Left cardiac atrium (tissue), 4 donors: ENCODE measurements at places on chromosomes 16 and 17. TPM values are rescaled to one million over a fixed set of nuclear protein-coding genes. Genes with fewer than 3 reads are reported as not detected.

Gene TBC1D3H
- 0.32 TPM for total RNA-seq

Gene CAPNS2
- total RNA-seq, result 0.24 TPM

Gene SP6
- 0.24 TPM for total RNA-seq

Gene ARHGAP23
- 91.9 TPM for total RNA-seq

Gene C16orf54
- total RNA-seq, result 1.7 TPM

Gene ACAP1
- 20.4 TPM for total RNA-seq

- no peak for DNase-seq
Observed at GRCh38 chr17:62051053-62051452, 14.0 kb downstream of the MED13 start.

DNA sequence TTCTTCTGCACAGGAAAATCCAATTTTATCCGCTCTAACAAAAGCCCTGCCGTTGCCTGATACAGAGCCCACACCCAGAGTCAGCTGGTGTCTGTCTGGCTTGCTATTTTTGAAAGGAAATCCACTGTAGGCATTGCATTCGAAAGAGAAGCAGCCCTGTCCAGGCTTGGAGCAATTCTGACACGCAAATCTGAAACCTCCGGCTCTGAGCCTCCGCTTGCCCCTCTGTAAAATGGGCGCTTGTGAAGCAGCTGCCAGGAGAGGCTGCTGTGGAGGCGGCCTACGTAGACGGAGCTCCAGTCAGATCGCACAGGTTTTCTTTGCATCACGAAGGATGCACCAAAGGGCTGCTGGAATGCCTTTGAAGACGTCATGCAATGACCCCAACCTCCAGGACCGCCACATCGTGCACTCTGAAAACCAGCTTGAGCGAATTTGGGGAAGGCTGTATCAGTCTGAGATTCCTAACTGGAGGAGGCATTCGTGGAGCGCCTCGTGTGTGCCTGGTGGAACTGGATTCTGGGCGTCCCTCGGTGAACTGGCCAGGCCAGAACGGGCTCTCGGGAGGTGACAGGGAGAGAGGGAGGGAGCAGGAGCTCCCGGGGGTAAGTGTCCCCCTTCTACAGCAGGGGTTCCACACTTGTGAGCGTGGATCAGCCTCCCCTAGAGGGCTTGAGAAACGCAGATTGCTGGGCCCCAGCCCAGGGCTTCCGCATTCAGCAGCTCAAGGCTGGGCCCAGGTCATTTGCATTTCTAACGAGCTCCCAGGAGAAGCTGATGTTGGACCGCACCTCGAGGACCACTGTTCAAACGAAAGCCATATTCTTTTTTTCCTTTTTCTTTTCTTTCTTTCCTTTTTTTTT lies 215.5 kb downstream of the MRTFB start:
- no peak for DNase-seq

- no peak for DNase-seq
Observed at GRCh38 chr17:19457830-19458271, 46.8 kb downstream of the RNF112 start.

DNA sequence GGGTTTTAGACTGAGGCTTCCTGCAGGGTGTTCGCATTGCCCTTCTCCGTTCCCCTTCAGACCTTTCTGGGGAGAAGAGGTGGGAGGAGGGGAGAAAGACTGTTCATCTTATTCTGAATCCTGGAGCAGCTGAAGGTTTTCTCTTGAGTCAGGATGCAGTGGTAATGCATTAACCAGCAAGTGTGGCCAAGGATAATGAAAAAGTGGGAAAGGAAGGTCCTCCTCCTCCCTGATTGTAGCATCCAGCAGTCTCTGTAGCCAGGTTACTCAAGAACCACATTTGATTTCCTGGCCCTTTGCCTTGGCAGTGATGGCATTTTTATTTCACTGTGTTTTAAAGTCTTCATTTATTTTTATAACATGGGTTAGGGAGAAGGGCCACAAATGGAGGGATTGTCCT lies 59.1 kb downstream of the CYLD start:
- no peak for DNase-seq

DNA sequence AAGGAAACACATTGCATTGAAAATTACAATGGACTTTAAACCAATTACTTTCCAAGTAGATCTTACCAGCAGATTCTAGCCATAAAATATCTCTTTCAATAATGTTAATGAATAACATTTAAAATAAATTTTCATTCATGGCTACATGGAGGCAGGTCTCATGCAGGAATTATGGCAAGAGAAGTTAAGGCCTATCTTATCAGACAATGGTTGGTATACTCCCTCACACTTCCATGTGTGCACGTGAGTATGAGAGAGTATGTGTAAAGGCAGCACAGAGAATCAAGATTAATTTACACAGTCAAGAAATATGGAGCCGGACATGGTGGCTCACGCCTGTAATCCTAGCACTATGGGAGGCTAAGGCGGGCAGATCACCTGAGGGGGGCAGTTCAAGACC lies 76.5 kb downstream of the HELZ start:
- DNase-seq, result no peak

DNA sequence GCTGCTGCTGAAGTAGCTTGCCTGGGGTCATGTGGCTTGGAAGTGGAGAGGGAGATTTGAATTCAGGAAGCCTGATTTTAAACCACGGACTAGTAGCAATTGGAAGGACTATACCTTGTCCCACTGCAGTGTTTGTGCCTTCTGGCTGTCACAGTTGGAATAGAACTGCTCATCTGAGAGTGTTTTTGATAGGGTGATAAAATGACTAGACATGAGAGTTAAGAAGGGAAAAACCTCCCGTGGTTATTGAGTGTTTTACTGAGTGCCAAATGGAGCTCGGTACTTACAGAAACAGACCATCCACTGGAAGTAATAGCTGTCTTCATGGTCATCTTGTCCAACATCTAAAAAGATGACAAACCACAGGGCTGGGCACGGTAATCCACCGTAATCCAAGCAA lies 70.4 kb downstream of the MSI2 start:
- DNase-seq, result no peak

DNA sequence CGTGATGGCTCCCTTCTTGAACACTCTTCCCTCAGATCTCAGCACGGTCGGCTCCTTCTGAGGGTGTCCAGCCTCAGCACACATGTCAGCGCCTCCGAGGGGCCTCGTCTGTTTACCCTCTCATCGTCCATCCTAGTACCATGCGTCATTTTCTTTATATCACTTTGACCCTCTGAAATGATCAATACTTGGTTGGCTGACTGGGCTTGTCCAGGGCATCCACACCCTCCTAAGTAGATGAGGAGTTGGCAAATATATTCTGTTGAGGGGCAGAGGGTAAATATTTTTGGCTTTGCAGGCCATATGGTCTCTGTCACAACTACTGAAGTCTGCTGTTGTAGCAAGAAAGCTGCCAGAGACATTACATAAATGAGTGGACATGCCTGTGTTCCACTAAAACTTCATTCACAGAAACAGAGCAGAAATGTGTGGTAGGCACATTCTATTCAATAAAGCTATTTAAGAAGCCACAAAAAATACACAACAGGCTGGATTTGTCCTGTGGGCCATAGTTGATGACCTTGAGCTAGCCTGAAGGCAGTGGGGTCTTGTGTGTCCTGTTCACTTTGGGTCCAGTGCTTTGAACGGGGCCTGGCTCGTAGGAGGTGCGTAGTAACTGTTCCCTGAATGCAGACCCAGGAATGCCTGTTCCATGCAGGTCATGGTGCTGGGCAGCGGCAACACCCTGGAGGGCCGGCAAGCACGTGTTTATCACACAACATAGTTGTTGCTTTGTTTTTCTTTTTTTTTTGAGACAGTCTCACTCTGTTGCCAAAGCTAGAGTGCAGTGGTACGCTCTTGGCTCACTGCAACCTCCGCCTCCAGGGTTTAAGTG lies 185.8 kb downstream of the SNX29 start:
- no peak for DNase-seq

- no peak for DNase-seq
Observed at GRCh38 chr17:56114469-56114868, 38.8 kb upstream of the ANKFN1 start.

DNA sequence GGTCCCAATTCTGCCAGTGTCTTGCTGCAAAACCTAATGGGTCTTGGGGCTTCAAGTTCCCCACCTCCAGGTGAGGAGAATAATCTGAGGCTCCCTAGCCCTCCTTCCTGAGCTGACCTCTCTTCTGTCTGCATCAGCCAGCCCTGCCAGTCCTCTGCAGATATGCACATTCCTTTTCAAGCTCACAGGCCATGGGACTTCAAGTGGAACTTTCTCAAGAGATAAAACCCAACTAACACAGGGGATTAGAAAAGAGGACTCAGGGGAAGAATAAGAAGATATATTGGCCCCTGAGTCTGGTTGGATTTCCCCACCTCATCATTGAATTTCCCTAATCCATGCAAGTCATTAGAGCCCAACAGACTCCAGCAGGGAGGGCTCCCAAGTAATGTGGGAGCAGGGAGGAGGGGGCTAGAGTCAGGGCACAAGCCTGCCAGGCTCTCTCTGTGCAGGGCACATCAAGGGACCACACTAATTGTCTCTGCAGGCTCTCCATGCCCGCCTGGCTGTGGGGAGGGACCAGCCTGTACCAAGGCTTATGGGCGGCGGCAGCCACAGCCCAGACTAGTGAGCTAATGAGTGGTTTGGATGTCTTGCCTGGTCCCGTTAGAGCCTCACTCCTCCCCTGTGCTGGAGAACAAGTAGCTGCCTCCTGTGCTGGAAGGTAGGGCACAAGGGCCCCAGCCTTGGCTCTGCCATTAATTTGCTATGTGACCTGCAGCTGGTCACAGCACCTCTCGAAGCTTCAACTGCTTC lies 1.2 kb downstream of the KRT14 start:
- no peak for DNase-seq

DNA sequence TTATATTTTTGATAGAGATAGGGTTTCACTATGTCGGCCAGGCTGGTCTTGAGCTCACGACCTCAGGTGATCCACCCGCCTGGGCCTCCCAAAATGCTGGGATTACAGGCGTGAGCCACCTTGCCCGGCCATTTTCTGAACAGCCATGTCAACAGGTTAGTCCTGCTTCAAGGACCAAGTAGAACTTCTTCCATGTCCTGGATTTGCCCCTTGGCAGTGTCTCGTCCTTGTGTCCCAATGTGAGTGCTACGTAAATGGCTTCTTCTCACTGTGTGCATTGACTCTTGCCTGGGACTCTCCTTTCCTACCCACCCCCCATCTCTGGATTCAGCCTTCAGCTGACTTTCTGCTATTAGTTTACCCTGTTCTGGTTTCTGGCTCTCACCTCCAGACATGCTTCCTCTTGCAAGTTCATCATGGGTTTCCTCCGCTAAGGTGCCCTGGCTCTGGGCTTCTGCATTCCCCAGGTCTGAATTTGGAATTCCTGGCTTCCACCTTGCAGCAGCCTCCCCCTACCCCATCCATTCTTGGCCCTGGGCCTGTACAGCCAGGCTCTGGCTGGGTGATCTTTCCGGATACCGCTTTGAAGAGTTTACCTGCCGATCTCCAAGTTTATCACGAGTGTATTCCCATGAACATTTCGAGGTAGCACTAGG lies 14.0 kb upstream of the IRF8 start:
- DNase-seq, result no peak

- DNase-seq, result no peak
Observed at GRCh38 chr16:72131036-72131435, 37.4 kb downstream of the DHX38 start.

DNA sequence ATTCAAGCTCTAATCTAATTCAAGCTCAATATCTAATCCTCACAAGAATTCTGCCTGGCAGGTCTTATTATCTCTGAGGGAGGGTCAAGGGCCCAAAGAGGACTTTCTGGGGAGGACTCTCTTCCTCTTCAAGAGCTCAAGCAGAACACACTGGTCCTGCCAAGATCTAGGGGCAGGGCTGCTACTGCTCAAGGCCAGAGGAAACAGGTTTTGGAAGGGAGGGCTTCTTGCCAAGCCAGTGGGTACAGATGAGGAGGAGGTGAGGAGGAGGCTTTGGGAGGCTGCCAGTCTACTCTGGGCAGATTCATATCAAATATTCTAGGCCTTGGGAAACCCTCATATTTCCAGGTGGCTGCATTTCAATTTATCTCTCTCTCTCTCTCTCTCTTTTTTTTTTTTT lies 51.8 kb upstream of the IL34 start:
- DNase-seq, result peak; percentile 66

GRCh38 chr17:61451538-61452300 lies 503 bp upstream of the TBX4 start:
- DNase-seq, result no peak

DNA sequence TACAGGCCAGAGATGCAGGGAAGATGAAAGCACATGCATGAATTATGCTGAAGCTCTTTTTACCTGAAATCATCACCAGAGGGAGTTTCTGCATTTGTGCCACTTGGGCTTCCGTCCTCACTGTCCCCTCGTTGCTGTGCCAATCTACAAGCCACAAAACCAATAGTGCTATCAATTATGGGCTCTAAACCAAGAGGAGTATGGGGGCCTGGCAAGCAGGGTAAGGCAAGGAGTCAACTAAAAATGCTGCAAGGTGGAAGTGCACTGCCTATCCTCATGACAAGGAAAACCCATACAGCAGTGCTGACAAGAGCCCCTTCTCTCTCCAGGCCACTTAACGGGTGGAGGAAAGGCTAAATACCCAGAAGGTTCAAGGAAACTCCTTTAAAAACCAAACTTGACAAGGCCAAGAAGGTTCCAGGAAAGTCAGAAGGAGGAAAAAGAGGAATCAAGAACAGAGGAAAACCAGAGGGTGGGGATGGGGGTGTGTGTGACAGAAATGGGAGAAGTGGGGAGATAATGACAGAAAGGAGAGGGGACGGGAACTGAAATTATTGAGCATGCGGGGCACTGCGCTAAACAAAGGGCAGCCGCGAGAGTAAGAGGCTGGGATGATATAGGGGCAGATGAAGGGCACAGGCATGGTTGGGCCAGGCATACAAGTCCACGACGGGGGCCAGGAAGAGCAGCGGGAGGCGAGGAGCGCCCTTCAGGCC lies 674 bp downstream of the C17orf75 start:
- no peak for DNase-seq

- no peak for DNase-seq
Observed at GRCh38 chr16:47625115-47625567, 164.0 kb downstream of the PHKB start.

GRCh38 chr17:45238155-45238774 lies 16.6 kb downstream of the FMNL1 start:
- DNase-seq, result no peak

DNA sequence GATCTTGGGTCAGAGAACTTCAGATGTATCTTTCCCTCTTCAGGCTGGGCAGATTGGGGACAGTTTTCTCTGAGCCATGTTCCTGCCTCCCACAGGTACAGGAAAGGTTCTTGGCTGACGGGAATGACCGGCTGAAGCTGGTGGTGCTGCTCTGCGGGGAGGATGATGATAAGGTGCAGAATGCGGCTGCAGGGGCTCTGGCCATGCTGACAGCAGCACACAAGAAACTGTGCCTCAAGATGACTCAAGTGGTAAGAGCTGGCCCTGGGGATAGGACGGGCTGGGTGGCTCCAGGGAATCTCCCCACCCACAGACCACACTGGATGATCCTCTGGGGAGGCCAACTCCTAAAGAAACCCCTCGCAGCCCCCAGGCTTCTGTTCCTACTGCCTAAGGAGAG lies 10.9 kb downstream of the SLC35G3 start:
- DNase-seq, result no peak
